SK-MEL-5 (cell line): ENCODE measurements at places on chromosomes 3 and 15. TPM values are rescaled to one million over a fixed set of nuclear protein-coding genes. Genes with fewer than 3 reads are reported as not detected.
A peak's percentile ranks its signal among the peaks of the same experiment; 100 is the strongest.

DNA sequence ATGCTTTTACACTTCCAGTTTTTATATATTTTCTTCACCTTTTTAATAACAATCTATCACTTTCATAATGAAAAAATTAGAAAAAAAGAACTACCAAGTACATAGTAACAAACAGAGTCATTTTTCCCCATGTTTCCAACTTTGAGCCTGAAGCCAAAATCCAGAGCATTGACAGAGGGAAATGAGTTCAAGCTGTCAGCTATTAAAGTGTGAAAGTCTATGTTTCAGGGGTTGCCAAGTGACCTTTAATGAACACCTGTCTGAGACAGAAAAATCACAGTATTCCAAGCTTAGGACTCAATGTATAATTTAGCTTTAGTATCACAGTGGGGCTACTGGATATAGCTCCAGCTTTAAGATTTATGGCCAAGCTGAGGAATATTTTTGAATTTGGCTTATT lies 128.3 kb upstream of the GADL1 start:
- DNase-seq: no peak

- DNase-seq: no peak
These were observed 985.2 kb upstream of the SEMA6D start for GRCh38 chr15:46732060-46732459.

GRCh38 chr3:150760431-150761200 lies 2.4 kb downstream of the SIAH2 start:
- DNase-seq: no peak

- no peak for DNase-seq
These were observed 406 bp upstream of the RASA2 start for GRCh38 chr3:141486496-141486745.

The CLDN1 gene
- total RNA-seq: 42.9 and 44.3 TPM in 2 replicates

DNA sequence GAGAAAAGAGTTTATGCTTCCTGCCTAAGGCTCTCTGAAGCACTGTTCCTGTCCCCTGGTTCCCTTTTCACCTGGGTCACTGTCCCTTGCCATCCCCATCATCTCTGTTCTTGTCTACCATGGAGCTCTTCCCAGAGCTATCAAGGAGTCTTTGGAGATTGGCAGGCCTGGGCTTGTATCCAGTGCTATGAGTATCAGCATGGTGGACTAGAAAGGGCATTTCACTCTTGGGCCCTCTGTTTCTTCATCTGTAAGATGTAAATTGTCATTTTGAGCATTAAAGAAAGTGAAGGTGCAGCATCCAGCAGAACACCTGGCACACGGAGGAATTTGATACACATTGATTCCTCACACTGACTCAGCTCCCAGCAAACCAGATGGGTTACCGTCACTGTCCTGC lies 388.2 kb downstream of the CACNA2D3 start:
- DNase-seq: no peak

The ZKSCAN7 gene
- 1.1 and 2.1 TPM in 2 replicates for total RNA-seq

The PDCD7 gene
- 25.5 and 27.5 TPM in 2 replicates for total RNA-seq

DNA sequence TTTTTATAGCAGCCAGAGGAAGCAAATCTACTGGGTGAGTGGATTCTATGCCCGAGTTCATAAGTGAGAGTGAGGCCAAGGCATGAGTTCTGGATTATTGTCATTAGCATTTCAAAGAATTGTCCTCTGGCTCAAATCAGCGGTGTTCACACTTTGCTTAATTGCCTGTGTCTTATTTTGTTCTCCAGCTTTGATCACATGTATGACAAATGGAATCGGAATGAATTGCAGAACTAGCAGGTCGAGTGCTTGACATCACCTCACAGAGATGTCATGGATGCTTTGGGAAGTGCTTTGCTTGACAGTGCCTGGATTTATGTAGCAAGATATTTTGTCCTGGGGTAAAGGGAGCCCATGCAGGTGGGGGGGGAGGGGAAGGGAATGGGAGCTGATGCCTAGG lies 68.0 kb downstream of the SH3GL3 start:
- no peak for DNase-seq

DNA sequence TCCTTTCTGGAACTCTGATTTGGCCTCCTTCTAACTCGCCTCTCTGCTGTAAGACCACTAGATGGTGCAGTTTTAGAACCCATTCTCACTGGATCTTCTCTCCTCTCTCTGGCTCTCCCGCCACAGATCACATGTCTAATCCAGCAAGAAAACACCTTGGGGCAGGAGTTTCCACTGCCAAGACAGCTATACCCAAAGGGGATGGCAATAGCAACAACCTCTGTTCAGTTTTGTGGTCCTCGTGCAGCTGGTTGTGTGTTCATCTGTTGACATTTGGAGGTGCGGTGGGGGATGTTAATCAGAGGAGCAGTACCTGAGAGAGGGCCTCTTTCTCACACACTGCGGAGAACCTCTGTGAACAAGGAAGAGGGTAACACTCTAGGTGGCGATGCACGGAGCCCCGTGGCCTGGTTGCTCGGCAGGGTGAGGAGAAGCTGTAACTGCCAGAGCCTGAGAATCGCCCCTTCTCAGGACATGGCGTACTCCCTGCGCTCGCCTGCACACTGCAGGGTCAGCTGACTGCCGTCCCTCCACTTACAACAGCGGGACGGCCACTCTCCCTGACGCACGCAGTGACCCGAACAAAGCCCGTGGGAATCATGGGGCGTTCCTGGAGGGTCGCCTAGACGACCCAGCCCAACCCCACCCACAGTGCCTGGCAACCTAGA lies at the start of gene TEX55:
Gene TEX55, plus strand, starts transcription at position 666 of the 668 bp plus-strand sequence. CDS start 25 bp downstream, outside the sequence.
- DNase-seq: peak; percentile 69

GRCh38 chr3:194689493-194689944 lies 3.8 kb downstream of the FAM43A start:
- no peak for DNase-seq

The RNF13 gene
- total RNA-seq: 141 and 153 TPM in 2 replicates

The GABRA5 gene
- 11.1 and 11.6 TPM in 2 replicates for total RNA-seq

- DNase-seq: no peak
These were observed 69.4 kb downstream of the B3GALNT1 start for GRCh38 chr3:161035711-161036110.

- DNase-seq: no peak
These were observed 12.7 kb upstream of the TOPBP1 start for GRCh38 chr3:133674290-133674919.

DNA sequence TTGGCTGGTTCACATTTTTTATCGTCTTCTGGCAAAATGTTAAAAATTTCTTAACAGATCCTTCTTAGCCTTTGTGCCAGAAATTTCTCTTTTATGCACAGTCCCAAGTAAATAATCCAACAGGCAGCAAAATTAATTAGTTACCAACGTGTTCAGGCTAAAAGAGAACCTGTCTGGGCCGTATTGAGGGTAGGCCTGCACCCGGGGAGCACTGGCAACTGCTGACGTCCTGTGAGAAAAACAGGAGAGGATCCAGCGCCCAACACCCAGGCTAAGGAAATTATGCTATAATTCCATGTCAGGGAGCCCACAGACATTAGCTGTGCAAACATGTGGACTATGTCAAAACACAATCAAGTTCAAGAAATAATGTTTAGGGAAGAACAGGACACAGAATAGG lies 30.7 kb upstream of the CSTA start:
- no peak for DNase-seq

The WDR93 gene
- 0.19 TPM in 1 of 2 replicates, not detected in the other for total RNA-seq

DNA sequence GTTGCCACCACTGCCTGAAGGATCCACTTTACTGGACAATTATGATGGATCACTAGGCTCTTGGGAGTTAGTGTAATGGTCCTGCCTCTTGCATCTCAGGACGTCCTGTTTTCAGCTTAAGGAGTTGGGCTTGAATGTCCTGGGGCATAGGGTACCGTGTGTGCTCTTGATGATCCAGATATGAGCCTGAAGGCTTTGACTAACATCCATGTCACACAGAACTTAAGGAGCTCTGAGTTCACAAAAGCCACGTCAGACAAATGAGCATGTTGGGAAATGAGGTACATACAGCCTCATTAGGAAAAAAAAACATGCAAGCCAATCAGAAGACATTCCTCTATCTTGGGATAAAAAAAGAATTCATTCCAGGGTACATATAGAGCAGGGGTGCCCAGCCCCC lies 40.8 kb downstream of the CA12 start:
- DNase-seq: no peak

The CFAP20DC gene
- total RNA-seq: 5.5 and 5.7 TPM in 2 replicates

- DNase-seq: peak; percentile 88
These were observed 97.3 kb downstream of the NPAP1 start for GRCh38 chr15:24772686-24773373.

GRCh38 chr15:77864211-77865105 lies 213.1 kb downstream of the TBC1D2B start:
- no peak for DNase-seq

The ALCAM gene
- 24.2 and 24.8 TPM in 2 replicates for total RNA-seq

- DNase-seq: no peak
These were observed 1.5 kb upstream of the CA12 start for GRCh38 chr15:63382966-63383710.

The C3orf52 gene
- total RNA-seq: 11.0 and 12.4 TPM in 2 replicates

DNA sequence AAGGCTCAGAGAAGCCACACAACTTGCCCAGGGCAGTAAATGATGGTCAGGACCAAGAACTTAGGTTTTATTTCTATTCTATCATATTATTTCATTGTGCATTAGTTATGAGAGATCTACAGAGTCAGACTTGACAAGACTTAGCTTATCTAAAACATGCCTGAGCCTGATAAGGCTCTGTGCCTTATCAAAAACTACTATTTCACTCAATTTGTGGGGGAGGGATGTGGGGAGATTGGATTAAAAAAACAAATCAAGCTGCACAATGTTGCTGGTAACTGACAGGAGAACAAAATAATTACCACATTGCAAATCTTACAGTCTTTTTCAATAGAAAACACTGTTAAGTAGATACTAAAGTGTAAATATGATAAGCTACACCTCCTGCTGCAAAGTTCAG lies 16.0 kb downstream of the HACD2 start:
- no peak for DNase-seq

DNA sequence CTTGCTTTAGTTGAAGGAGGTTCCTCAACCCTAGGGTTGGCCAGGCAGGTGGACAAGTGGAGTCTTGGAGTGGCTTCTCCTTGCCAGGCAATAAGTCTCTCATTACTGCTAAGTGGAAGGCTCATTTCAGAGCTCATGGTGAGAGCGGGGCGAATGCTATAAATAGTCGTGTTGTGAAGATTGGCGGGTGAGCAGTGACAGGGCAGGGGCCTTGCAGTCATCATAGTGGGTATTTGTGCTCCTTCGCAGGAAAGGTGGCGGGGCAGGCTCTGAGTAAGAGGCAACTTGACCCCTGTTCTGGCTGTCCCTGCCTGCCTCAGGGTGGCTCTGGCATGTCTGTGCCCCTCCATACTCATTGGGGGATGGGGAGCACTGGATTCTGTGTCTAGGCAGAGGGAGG lies 8.7 kb upstream of the GRM2 start:
- DNase-seq: no peak

The P2RY13 gene
- total RNA-seq: not detected in 2 replicates

- DNase-seq: no peak
These were observed 587 bp downstream of the WDR49 start for GRCh38 chr3:167653155-167653554.
